ENCODE measurements at places on chromosomes 5 and 9. TPM values are rescaled to one million over a fixed set of nuclear protein-coding genes. Genes with fewer than 3 reads are reported as not detected.

TRIM7 gene
- 2.9 TPM for total RNA-seq

OGN gene
- not detected for total RNA-seq

STPG3 gene
- not detected for total RNA-seq

ADRA1B gene
- total RNA-seq = not detected

ZFP2 gene
- not detected for total RNA-seq

GAS1 gene
- total RNA-seq = 0.21 TPM

LCN1 gene
- total RNA-seq = not detected

PKD2L2 gene
- total RNA-seq = not detected

HABP4 gene
- total RNA-seq = 5.0 TPM

KCNN2 gene
- not detected for total RNA-seq

Data from HT-29 (cell line).